ENCODE measurements at places on chromosomes 3 and 15.

DNA sequence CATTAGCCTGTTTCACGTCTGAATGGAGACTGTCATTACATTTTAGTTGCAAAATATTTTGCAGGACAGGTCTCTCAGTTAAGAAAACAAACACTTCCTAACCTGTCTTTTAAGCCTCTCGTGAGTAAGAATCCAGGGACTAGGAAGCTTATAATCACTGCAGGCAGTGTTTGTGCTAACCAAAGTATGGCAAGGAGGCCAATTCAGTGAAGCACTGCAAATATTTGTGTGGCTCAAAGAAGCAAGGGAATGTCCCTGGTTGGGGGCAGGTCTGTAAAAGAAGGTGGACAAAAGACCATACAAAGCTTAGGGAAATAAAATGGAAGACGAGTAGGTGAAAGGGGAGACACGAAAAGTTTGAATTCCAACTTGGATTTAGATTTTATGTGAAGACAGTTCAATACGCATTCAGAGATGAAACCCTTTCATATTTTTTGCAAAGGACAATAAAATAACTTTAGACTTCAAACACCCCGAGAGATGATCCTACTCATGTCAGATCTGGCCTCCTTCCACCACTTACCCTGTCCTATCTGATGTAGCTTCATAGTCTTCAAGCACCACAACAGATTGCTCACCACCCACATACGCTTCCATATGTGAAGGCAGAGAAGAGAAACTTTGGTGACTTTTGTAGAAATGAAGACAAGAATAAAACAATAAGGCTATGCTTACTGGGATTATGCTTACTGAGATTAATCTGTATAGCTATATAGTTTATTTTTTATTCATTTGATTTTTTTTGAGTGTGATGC is 240.9 kb downstream of the TUSC7 start:
- no peak for DNase-seq

- DNase-seq = no peak
Measured at GRCh38 chr15:69380100-69380725, 33.9 kb upstream of the KIF23 start.

DNA sequence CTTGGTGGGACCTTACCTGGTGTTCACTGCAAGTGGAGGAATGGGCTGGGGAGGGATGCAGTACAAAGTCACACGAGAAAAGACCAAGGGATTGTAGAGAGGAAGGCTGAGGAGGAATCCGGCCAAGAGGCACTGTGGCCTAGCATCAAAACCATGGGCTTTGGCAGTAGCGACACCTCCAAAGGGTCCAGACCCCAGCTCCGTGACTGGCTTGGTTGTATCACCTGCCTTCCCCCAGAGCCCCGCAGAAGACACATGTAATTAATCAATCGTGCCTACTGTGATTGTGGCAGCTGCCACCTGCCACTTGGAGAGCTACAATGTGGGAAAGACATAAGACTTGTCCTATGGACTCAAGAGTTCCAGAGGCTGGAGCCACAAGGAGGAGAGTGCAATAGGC is 54.7 kb downstream of the ST8SIA2 start:
- DNase-seq = no peak

DNA sequence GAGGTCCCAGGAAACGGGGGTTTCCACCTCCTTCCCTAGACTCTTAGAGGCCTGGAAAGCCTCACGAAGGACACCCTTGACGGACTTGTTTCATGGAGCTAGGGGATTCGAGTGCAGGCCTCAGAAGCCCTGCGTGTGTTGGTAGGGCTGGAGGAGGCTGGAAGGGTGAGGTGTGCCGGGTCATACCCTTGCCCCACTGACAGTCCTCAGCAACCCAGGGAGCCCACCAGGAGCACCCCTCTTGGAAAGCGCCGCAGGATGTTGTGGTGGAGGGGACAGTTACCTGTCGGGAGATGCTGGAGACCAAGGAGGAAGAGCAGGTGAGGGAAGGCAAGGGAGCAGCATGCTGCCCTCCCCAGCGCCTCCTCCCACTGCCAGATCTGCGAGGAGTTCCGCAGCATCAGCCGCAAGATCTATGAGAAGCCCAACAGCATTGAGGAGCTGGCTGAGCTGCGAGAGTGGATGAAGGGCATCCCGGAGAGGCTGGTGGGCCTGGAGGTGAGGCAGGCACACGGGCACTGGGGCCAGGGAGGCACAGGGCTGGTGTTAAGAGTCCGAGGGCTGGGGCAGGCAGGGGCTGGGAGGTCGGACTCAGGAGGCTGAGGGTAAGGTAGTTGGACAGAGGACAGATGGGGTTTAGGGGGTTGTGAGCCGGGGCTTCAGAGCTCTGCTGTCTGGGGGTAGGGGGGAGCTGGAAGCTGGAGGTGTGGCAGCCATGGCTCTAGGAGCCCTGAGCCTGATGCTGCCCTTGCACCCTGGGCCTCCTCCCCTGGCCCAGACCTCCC is 33.7 kb downstream of the DNAH1 start:
- DNase-seq = no peak

GRCh38 chr15:59657635-59658125 is 365 bp upstream of the GTF2A2 start:
- no peak for DNase-seq

DNA sequence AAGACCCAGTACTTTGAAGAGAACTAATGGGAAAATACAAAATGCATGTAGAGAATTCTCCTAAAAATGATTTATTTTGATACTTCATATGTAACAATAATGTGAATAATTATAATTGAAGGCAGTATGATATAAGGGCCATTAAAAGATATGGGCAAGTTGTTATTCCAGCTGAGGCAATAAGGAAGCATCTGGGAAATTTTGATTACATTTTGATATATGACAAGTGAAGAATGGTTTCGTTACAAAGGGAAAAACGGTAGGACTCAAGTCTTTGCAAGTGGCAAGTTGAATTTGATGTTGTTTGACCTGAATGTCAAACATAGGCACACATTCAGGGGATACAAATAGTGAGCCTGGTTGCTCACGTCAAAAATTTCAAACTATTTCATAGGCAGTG is 137.9 kb upstream of the TP63 start:
- DNase-seq = no peak

GRCh38 chr15:66594344-66594743 is 28.5 kb upstream of the LCTL start:
- DNase-seq = no peak

- DNase-seq = no peak
Measured at GRCh38 chr3:11248596-11248995, 23.6 kb upstream of the ATG7 start.

GRCh38 chr15:70936326-70936725 is 43.7 kb downstream of the LRRC49 start:
- DNase-seq = no peak

DNA sequence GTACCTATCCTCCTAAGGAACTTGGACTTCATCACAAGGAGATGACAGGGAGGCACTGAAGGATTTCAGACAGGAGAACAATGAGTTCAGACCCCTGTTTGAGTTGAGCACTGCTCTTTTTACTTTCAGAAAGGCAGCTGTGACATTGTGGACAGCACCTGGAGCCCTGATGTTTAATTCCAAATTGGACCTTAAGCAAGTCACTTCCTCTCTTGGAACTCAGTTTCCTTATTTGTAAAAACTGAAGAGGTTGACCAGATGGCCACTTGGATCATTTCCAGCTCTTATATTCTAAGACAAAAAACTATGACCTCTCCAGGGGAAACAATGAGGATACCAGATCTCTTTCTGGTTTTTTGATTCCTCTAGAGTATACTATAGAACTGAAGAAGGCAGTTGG is 34.1 kb upstream of the SMAD3 start:
- DNase-seq = no peak

GRCh38 chr15:88467935-88468528 is 524 bp downstream of the MRPS11 start:
- no peak for DNase-seq

GRCh38 chr3:111311126-111311525 is 230.9 kb upstream of the CD96 start:
- no peak for DNase-seq

DNA sequence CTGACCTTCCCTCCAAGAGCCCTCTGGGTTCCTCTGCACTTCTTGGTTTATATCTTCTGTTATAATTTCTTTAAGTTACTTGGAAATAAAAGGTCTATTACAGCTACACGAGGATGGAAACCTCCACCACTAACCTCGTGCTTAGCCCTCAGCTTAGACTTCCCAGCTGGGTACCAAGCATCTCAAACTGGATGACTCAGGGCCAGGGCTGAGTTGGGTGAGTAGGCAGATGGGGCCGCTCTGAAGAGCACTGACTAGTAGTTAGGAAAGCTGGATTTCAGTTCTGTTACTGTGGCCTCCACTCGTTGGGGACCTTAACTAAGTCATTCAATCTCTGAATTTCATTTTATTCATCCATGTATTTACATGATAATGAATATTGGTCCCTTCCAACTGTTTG is 1036.6 kb downstream of the IGSF11 start:
- DNase-seq = no peak

DNA sequence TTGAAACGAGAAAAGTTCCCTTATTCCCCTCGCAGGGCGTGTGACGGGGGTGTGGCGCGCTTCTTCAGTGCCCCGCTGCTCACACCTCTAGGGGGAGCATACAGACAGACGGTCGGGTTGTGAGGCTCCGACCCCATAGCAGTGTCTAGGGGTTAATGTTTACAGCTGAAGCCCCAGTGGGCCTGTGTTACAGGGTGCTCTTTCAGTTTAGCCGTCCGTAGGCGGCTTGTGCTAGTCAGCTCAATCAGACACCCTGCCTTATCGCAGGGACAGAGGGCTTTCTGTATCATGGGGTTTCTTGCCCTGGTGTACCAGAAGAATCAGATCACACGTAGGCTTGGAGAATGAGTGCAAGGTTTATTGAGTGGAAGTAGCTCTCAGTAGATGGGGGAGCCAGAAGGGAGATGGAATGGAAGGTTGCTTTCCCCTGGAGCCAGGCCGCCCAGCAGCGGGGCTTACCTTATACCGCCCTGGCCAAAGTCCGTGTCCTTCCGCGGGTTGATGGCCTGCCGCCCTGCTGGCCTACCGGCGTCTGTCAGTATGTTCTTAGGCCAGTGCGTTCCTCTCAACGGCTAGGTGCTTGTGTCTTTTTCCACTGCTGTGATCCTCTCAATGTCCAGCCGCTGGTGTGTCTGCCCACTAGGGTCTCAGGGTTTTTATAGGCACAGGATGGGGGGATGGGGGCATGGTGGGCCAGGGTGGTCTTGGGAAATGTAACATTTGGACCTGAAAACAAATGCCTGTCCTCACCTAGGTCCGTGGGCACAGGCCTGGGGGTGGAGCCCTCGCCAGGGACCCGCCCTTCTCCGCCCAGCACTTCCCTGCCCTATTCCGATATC is 32.2 kb upstream of the ACP3 start:
- DNase-seq = no peak

DNA sequence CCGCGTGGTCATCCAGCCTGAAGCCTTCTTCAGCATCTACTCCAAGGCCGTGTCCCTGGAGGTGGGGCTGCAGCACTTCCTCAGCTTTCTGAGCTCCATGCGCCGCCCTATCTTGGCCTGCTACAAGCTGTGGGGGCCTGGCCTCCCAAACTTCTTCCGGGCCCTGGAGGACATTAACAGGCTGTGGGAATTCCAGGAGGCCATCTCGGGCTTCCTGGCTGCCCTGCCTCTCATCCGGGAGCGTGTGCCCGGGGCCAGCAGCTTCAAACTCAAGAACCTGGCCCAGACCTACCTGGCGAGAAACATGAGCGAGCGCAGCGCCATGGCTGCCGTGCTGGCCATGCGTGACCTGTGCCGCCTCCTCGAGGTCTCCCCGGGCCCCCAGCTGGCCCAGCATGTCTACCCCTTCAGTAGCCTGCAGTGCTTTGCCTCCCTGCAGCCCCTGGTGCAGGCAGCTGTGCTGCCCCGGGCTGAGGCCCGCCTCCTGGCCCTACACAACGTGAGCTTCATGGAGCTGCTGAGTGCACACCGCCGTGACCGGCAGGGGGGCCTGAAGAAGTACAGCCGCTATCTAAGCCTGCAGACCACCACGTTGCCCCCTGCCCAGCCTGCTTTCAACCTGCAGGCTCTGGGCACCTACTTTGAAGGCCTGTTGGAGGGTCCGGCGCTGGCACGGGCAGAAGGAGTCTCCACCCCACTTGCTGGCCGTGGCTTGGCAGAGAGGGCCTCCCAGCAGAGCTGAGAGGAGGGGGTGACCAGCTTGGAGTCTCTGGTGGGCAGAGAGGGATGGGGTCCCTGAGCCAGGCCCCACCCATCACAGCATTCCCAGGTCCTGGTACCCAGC is 37.9 kb downstream of the GOLGA6A start:
- DNase-seq = no peak

- no peak for DNase-seq
Measured at GRCh38 chr3:176951586-176952292, 245.5 kb downstream of the TBL1XR1 start.

Measured in BJ (cell line).